ENCODE measurements at places on chromosomes 5 and 9.
A peak's percentile ranks its signal among the peaks of the same experiment; 100 is the strongest.

GRCh38 chr9:10366171-10366779 lies 246.5 kb downstream of the PTPRD start:
- no peak for DNase-seq

- DNase-seq, result peak; percentile 51
These were observed 286.7 kb upstream of the IL12B start for GRCh38 chr5:159616952-159617351.

DNA sequence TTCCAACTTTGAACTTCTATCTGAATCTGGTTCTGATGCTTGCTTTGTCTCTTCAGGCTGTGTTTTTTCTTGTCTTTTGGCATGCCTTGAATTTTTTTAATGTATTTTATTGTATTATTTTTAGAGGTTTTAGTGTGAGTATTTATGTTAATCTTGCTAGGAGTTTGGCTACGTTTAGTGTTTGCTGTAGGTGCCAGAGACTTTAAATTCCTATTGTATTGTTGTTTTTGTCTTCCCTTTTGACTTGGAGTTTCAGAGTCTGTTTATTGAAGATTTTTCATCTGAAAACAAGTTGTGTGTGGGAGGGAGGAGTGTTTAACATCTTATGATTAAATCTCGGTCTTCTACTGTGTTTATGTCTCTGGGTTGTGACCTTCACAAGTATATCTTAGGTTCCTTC lies 956.8 kb downstream of the TLE1 start:
- DNase-seq, result no peak

DNA sequence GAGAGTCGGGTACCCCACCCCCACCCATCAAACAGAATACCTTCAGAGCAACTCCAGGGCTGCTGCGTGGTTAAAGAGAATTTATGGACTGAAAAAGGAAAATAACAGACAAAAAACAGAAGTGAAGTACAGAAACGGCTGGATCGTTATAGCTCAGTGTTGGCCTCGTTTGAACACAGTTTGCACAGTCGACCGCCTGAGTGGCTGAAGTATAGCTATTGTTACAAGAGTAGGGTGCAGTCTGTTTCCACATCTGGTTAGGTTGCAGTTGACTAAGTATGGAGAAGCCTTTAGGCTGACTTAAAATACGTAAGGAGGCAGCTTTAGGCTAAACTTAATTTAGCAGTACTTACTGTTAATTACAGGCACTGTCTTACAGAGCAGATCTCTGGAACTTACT lies 121.2 kb downstream of the GCNT1 start:
- DNase-seq, result no peak

DNA sequence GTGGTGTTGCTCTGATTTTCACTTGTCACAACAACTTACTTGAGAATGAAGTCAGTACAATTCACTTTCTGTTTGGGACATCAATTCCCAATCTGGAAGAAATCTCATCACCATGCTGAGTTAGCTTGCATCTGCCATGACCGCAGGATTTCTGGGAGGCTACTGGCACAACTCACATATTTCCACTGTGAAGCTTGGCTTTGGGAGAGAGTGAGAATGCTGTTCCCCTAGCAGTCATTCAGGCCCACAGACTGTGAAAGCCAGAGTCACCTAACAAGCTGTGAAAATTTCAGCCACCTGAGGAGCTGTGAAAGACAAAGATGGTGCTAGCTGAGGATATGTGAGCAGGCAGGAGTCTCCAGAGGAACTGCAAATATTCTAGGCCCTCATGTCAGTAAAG lies 365.2 kb upstream of the TUSC1 start:
- no peak for DNase-seq

DNA sequence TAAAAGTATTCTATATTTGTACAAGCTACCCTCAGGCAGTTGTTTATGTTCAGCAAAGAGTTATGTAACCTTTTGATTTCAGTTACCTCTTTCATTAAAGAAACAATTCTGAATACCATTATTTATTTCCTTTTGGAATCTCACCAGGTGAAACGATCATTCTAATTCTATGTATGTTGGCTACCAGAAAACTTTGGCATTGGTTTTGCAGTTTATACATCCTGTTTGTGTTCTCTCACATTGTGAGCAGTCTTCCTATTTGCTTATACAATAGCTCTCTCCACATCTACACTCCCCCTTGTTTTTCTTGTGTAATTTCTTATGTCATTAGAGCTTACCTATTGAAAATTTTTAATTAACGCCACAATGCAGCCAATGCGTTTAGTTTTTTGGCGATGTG lies 276.0 kb upstream of the MPDZ start:
- DNase-seq, result no peak

- no peak for DNase-seq
These were observed 2.4 kb upstream of the OR1K1 start for GRCh38 chr9:122797316-122798063.

GRCh38 chr5:149917073-149917676 lies 27.4 kb downstream of the PDE6A start:
- DNase-seq, result peak; percentile 48

GRCh38 chr9:26462751-26463150 lies 429.9 kb downstream of the CAAP1 start:
- DNase-seq, result no peak

DNA sequence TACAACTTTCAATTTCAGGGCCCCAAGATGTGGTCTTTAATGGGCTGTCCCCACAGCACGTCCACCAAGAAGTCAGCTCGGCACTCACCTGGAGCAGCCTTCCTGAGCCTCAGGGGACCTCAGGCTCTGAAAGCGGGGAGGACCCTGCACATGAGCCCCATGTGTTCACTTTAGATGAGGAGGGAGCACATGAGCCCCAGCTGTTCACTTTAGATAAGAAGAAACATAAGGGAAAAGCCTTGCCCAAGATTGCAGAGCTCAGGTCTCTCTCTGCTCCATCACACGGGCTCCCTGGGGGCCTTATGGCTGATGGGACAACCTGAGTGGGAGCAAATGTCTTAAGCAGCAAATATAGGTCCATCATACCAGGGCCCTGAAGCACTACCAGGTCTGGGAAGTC lies 56.4 kb downstream of the NIPSNAP3B start:
- DNase-seq, result no peak

DNA sequence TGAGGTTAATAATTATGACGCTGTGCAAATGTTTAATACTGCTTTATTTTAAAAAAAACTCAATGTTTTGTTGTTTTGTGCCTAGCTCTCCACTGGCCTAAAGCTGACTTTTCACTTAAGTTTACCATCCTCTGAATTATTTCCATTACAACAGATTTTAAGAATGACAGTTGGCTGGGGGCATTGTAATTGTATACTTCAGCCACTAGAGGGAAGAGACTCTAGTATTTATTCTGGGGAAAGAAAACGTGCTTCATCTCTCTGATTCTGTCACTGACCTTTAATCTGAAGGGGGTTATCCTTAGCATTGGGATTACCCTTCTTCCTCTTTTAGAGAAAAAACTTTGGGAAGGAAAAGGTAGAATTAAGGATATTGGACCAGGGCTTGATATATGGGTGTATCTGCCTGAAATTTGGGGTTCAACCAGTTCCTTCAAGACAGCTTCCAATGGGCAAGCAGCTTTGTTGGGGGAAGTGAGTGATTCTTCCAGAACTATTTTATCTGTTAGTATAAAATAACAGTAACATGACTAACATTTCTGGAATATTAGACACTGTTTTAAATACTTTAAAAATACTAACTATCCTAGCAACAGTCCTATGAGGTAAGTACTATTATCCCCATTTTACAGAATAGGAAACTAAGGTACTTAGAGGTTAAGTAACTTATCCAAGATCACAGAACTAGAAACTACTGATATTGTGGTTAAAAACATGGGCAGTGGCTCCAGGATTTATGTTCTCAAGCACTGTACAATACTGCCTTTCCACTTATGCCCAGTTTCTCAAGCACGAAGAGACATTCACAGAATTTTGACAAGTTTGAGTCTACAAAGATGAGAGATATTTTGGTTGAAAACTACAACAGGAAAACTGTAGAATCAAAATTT lies 208.4 kb downstream of the CD180 start:
- peak; percentile 42 for DNase-seq

GRCh38 chr5:133405275-133406034 lies 206.9 kb downstream of the FSTL4 start:
- DNase-seq, result no peak

DNA sequence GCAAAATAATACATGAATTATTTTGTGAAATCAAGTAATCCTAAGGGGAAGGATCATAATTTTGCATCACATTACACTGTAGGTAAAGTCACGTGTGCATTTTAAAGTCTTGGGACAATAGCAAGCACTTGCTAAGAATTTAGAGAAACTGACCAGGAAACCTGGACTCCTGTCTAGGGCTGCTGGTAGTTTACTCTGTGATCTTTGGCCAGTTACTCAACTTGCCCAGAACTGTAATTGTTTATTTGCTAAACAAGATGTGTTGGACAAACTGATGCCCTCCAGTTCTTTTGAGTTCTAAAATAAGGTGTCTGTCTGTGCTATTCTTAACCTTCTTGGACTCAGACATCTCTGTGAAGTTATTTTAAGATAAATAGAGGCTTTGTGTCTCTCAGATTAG lies 594.8 kb upstream of the DMAC1 start:
- DNase-seq, result no peak

- peak; percentile 46 for DNase-seq
These were observed 39.4 kb upstream of the RPL26L1 start for GRCh38 chr5:172919525-172920446.

DNA sequence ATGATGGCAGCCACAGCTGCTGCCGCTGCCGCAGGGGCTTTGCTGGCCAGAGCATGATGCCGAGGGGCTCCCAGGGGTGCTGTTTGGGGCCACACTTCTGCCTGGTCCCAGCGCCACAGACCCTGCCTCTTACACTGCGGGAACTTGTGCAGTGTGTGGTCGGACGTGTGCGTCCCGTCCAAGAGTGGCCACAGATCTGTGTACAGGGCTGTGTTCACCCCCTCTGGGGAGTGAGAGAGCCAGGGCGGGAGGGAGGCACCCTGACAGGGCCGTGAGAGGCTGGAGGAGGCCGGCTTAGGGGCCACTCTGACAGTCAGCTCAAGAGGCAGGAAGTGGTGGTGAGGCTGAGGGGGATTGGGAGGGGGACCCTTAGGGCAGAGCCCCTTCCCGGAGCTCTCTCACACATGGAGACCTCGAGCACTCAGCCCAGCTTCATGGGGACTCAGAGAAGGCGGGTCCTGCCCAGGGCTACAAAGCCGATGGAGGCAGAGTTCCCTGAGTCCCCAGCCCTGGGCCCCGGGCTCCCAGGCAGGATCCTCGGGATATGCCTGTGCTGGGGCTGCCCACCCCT lies 13.1 kb upstream of the CARD19 start:
- no peak for DNase-seq

- DNase-seq, result no peak
These were observed 6.7 kb downstream of the SLCO4C1 start for GRCh38 chr5:102289251-102289899.

DNA sequence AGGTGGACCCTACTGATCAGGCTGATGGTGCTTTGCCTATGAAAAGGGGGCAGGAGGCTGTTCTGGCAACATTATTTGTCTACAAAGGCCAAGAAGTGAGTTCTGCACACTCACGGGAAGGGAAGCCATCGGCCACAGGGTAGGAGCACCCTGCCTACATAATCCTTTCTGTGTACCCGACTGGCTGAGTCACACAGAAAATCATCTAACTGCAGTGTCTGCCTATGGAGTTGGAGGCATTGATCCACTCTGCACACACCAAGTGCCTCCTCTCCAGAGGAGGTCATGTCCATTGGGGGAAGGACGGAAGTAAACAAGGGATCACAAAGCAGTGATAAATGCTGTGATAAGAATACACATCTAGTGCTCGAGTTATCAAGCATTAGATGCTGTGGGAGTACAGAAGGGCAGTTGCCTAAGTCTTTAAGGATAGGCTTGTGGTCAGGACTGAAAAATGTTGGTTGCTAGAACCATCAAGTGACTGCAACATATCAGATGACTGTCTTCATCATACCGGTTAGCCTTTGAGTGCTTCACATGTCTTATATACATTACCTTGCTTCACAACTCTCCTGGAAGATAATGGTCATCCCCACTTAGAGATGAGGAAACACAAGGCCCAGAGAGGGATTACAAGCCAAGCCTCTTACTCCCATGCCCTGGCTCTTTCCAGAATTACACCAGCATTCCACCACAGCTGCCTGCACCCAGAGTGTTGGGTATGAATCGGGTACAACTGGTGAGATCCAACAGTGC lies 1.3 kb upstream of the SLC2A8 start:
- no peak for DNase-seq

DNA sequence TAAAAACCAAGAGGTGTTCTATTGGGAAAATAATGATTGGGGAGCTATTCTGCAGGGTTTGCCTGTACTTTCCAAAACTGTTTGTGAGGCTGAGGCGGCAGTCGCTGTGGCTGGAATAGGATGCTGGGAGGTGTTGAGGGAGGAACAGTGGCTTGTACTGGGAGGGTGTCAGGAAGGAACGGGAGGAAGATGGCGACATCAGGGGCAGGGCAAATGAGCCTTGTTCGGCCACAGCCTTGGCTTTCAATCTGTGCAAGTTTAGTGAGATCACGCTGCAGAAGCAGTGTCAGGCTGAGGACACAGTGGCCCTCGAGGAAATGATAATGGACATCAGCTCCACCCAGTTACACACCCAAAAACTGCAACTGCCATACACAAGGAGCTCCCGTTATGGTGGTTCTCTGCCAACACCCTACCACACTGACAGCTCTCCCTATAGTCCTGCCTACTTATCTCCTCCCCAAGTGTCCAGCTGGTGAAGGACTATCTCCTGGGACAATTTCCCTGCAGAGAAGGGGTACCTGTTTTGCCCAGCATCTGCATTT lies 27.3 kb downstream of the KIF2A start:
- DNase-seq, result no peak

- no peak for DNase-seq
These were observed 16.8 kb downstream of the SEMA5A start for GRCh38 chr5:9529041-9529480.

DNA sequence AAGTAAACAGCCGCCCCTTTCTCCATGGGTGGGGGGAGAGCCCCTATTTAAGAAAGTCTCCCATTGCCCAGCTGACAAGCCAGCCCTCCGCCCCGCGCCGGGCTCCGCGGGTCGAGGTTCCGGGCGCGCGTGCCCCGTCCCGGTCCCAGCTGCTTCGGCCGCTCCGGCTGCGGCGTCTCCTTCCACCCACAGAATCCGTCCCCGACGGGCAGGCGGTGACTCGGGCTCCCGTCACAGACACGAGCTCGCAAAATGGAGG lies 223 bp downstream of the NR3C1 start:
- DNase-seq, result no peak

- no peak for DNase-seq
These were observed 167.8 kb downstream of the MAN2A1 start for GRCh38 chr5:109857405-109858031.

GRCh38 chr9:116390303-116391228 lies 237.0 kb downstream of the PAPPA start:
- DNase-seq, result peak; percentile 54

DNA sequence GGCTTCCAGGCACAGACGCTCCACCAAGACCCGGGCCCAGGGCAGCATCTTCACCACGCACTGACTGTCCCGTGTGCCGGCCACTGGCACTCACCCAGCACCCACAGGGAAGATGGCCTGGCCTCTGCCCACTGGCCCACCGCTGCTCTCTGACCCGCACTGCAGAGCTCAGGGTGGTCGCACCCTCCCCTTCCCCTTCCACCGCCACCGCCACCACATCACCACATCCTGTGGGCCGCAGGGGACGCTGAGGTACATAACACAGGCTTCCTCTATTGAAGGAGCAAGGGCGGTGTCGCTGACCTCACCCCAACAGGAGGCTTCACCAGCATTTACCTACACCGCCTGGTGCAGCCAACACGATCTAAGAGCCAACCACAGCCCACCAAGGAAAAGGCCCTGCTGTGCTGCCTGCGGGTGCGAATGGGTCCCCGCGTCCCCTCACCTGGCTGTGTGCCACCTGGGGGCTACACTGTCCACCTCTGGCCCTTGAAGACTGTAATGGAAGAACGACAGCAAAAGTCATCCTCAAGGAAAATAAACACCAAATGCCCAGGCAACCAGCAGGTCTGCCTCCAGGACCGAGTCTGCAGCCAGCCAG lies 101.8 kb downstream of the CAMSAP1 start:
- DNase-seq, result no peak
